ENCODE measurements at places on chromosomes 1 and 21.
A peak's percentile ranks its signal among the peaks of the same experiment; 100 is the strongest.

- no peak for DNase-seq
These were observed 3.3 kb upstream of the PKNOX1 start for GRCh38 chr21:42970946-42971653.

GRCh38 chr1:84264961-84265360, 36.5 kb upstream of the SAMD13 start:
- DNase-seq: no peak

DNA sequence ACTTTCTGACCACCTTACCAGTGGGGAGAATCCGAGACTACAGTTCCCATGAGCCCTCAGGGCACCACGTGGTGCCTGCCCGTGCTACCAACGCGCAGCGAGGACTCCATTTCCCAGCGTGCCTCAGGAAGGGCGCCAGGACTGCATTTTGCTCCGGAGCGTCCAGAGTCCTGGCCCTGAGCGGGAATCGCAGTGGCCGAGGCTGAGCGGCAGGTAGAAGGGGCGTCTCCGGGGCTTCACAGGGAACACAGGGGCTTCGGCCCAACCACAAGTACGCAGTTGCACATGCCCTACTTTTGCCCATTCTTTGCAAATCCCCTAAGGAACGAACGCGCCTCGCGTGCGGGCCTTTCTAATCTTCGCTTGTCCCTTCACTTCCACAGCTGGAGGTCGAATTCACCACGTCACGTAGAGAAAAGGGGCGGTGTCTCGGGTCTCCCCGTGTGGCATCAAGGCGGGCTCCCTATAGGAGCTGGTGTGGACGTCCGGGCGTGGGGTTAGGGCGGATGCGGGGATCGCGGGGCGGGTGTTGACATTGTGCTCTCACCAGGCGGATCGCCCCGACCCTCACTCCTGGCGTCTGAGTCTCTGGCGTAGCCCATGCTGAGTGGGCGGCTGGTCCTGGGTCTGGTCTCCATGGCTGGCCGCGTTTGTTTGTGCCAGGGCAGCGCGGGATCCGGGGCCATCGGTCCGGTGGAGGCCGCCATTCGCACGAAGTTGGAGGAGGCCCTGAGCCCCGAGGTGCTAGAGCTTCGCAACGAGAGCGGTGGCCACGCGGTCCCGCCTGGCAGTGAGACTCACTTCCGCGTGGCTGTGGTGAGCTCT, at the start of gene BOLA1:
Gene BOLA1, plus strand, starts transcription at position 109 of the 825 bp plus-strand sequence. Its CDS starts 492 bp downstream, at position 601.
- peak; percentile 75 for DNase-seq

DNA sequence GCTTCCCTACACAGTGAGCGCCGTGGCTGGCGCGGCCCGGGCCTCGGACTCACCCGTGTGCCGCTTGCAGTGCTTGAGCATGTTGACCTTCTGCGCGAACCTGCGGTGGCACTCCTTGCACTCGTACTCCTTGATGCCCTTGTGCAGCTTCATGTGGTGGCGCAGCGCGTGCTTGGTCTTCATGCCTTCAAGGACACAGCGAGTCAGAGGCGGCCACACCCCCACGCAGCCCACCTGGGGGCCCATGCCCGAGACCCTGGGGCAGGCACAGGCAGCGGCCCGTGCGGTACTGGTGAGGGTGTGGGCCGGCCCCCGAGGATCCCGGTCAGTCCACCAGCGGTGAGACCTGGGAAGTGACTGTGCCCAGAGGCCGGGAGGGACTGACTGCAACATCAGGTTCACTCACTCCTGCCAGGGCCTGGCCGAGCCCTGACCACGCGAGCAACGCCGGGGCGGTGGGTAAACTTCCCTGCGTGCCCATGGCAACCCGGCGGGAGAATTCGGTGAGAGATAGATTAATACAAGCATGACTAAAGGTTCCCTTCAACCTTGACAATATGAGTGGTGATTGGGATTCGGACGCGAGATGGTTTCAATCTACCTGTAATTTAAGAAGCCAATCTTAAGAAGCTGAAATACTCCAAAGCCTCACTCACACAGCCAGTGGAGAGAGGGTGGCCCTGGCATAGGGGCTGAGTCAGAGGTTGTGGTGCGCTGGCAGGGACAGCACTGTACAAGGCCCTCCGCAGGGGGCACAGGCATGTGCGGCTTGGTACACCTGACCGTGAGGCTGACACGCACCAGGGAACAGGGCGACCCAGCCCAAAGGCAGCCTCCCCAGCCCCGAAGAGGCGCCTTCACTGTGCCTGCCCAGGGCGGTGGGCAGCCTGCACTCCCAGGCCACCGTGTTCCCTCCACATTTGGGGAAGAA, 49.1 kb upstream of the RIPK4 start:
- no peak for DNase-seq
